ENCODE measurements at places on chromosomes 13 and 19.

- no peak for DNase-seq
These were observed 727.6 kb upstream of the ARGLU1 start for GRCh38 chr13:107295416-107296140.

GRCh38 chr13:20351281-20352022 lies 119.3 kb upstream of the GJB6 start:
- DNase-seq = peak; percentile 28

- DNase-seq = no peak
These were observed 47.9 kb upstream of the ZNRF4 start for GRCh38 chr19:5407356-5407755.

GRCh38 chr19:7540761-7541474 lies 5.4 kb downstream of the PNPLA6 start:
- no peak for DNase-seq

DNA sequence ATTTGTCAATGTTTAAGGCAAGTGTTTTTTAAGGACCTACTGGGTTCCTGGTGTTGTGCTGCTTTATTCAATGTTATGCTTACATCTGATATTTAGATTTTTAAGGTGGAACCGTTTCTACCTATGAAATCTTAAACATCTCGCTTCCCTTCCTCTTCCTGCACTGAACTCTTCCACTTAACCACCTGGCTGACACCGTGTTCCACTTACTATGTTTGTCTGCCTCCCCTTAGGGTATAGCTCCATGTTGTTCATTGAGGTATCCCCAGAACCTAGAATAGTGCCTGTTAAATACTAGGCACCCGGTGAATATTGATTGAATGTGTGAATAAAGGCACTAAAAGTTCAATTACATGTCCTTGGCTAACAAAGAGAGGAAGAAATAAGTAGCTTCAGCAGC lies 104.9 kb downstream of the RNF17 start:
- DNase-seq = no peak

DNA sequence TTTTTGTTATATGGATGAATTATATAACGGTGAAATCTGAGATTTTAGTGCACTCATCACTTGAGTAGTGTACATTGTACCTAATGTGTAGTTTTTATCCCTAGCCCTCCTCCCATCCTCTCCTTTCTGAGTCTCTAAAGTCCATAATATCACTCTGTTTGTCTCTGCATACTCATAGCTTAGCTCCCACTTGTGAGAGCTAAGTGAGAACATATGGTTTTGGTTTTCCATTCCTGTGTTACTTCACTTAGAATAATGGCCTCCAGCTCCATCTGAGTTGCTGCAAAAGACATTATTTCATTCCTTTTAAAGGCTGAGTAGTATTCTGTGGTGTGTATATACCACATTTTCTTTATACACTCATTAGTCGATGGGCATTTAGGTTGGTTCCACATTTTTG lies 94.0 kb downstream of the SLC10A2 start:
- no peak for DNase-seq

GRCh38 chr13:107600971-107601370 lies 614.4 kb downstream of the LIG4 start:
- DNase-seq = no peak

DNA sequence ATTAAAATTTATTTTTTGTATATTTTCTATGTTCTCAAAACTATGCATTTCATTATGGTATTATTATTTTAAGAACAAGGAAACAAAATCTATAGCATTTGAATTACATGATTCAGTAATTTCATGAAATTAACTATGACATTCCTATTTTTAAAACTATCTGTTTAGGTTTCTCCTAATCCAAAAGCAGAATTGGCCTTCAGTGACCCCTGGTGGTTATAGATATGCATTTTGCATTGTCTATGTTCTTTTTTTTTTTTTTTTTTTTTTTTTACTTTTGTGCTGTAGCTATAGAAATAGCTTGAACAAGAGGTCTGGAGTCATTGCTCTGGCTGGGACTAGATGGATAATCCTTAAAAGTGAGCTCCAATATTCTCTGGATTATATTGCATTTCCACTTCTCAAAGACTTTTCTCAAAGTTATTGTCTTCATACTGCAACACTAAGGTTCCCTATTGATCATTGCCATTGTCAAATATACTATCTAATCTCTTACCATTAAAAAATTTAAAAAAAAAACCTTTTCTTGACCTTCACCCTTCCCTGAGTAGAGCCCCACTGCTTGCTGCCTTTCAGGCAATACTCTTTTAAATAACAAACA lies 15.9 kb upstream of the DNAJC3 start:
- DNase-seq = peak; percentile 32

GRCh38 chr19:335072-335471 lies 9.5 kb downstream of the MIER2 start:
- no peak for DNase-seq

DNA sequence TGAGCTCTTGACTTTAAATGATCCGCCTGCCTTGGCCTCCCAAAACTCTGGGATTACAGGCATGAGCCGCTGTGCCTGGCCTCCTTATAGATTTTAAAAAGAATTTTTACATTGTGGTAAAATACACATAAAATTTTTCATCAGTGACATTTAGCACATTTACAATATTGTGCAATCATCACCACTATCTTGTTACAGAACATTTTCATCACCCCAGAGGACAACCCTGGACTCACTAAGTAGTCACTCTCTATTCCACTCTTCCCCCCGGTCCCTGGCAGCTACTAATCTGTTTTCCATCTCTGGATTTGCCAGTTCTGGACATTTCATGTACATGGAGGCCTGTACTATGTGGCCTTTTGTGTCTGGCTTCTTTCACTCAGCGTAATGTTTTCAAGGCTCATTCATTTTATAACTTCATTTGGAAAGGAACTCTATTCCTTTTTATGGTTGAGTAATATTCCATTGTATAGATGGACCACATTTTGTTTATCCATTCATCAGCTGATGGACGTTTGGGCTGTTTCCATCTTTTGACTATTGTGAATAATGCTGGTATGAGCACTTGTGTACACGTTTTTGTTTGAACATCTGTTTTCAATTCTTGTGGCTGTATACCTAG lies 19.9 kb downstream of the MEGF8 start:
- DNase-seq = no peak

DNA sequence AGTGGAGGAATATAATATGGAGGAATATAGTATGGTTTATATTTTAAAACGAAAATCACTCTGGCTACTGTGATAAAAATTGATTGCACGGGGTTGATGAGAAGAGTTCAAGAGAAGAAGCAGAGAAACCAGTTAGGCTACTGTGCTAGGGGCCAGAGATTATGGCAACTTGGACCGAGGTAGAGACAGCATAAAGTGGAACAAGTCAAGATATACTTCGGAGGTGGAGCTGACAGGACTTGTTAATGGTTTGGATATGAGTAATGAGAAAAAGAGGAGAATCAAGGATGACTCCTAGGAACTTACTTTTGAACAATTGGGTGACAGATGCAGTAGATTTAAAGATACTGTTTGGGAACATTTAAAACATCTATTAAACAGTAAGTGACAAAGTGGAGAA lies 6.6 kb upstream of the WDFY2 start:
- DNase-seq = no peak

GRCh38 chr19:52942386-52943133 lies 19.3 kb upstream of the ZNF888 start:
- DNase-seq = peak; percentile 71

DNA sequence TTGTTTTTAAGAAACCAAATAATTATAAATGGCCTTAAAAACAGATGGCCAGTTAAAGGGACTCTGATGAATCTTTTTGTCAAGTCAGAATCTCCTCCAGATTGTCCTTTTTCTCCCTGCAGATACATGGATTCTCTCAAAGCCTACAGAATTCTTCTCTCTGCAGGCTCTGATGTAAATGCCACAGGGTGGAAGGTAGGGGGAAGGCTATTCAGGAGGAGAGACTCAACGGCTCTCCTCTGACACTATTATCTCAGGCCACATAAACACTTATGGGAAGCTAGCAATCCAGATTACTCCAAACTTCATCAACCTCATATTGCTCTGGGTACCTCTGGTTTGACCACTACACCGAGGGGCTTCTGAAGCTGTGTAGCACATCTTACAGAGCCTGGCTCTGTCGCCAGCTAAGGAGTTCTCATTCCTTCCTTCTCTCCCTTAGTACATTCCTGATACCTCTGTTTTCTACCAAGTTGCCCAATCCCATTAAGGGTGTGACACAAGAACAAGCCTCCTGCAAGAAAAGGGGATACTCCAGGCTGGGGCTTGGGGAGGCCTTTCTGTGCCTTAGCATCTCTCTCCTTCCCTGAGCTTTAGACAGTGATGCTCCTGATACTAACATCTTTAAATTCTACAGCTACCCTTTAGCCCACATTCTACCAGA lies 14.9 kb downstream of the LCP1 start:
- no peak for DNase-seq

- DNase-seq = no peak
These were observed 95.7 kb downstream of the KCTD12 start for GRCh38 chr13:76790526-76790925.

DNA sequence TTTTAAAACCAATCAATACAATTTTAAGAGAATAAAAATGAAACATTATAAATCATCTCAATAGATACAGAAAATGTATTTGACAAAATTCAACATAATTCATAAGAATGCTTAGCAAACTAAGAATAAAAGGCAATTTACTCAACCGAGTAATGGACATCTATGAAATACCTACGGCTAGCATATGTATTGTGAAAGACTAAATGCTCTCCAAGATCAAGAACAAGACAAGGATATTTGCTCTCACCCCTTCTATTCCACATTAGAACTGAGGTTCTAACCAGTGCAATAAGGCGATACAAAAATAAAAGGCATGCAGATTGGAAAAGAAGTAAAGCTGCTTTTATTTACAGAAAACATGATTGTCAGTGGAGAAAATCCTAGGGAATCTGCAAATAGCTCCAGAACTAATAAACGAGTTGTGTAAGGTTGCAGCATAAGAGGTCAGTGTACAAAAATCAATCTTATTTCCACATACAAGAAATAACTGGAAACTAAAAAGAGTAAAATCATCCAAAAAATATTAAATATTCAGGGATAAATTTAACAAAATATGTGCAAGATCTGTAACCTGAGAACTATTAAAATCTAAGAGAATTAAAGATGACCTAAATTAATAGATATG lies 16.4 kb downstream of the KATNAL1 start:
- no peak for DNase-seq

DNA sequence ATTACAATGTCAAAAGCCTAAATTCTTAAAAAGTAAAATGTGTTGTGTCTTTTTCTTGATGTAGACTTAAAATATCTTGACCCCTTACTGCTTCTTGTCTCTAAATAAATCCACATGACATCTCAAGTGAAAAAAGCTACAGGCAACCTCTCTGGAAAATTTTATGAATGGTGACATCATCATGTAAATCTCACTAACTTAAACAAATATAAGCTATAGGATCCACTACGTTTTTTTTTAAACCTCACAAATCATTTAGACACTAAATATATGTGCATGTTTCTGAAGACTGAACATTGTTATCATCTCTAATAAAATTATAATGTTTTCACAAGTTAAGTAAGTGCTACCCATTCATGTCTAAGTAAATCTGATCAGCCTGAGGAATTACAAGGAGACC lies 793.7 kb upstream of the PRR20A start:
- DNase-seq = no peak

DNA sequence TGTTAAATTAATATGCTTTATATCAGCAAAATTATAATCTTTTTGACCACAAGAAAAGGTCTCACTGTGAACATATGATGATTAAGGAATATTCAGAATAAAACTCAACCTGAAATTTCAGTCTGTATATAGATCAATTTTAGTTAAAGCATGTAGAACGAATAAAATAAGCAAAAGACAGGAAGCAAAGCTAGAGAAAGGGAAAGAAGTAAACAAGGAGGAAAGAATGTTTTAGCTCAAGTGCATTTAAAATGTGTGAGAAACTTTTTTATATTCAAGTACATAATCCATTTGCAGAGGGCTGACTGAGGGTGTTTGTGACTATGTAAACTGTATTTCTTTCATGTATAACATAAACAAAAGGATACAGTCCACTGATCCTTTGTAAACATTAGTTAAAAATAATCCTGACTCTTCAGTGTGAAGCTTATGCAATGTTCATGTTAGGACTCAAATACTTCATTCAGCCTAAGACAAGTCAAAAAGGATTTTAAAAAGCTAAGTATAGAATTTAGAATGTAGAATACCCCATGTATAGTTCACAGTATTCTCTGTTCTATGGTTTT lies 472.1 kb downstream of the DIAPH3 start:
- DNase-seq = no peak

DNA sequence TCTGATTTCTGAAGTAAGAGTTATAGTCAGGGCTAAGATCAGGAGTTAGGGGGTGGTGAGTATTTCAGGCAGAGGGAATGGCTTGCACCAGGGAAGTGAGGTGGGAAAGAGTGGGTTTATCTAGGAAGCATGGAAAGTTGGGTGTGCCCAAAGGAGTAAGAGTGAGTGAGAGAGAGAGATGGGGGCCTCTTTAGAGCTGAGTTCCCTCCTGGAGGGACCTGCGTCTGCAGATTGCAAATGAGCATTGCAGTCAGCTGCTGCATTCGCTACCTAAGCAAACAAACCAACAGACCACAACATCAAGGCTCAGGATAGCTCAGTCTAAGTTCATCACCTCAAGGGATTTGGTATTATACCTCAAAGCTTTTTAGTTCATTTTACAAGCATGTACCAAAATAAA lies 405.8 kb downstream of the FGF9 start:
- no peak for DNase-seq

DNA sequence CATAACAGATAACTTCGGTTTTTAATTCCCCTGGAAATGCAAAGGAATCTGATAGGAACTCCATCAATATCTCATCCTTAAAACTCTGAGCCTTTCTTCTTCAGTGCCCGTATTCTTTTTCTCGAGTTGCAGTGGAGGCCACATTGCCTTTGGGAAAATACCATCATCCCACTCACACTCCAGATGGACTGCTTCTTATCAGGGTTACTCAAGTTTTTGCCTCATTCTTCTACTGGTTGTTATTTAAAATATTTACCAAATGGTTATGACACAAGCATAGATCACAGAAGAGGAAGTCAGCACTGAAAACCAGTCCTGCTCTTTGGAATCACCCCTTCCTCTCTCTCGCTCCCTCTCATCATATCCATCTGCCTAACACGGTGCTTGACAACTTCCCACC lies 1020.5 kb upstream of the SLC10A2 start:
- DNase-seq = no peak

DNA sequence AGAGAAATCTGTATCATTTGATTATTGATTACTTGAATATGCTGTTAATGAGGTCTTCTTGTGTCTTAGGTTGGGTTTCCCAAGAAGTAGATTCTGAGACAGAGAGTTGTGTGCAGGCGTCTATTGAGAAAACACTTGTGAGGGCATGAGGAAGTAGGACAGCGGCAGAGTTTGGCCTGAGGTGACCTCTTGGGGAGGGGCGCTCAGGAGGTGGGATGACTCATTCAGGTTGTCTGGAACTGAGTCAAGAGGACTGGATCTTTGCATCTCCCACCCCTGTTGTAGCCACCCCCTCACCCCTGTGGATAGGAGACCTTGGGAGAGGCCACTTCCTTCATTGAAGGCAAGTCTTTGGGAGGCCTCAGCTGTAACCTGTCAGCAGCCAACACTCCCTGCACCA lies 35.2 kb upstream of the WDFY2 start:
- peak; percentile 72 for DNase-seq

DNA sequence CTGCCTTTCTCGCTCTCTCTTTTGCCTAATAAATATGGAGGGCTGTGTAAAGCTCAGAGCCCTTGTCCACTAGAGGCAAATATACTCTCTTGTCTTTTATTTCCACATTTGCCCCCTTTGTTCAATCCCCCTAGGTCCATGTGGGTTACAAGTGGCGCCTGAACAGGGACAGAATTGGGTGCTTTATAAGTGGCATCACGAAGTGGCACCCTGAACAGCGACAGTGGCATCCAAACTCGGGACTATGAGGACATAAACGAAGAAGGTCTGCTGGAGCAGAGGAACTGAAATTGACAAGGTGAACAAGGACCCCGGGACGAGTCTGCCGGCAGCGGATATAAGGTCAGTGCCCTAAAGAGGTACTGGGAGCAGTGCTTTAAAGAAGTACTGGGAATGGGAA lies 4.3 kb upstream of the ZNF610 start:
- no peak for DNase-seq

All from GF-D8 (cell line).